Temporal lobe (tissue), 4 donors: ENCODE measurements at places on chromosomes 11 and 22. TPM values are rescaled to one million over a fixed set of nuclear protein-coding genes. Genes with fewer than 3 reads are reported as not detected.

PATE2 gene
- 0.25 TPM for total RNA-seq

ANKK1 gene
- total RNA-seq: not detected

KRTAP5-9 gene
- not detected for total RNA-seq

PLAAT2 gene
- total RNA-seq: 0.25 TPM

ANO3 gene
- total RNA-seq: 4.2 TPM

PLAAT5 gene
- total RNA-seq: 1.5 TPM

HNRNPUL2 gene
- total RNA-seq: 27.5 TPM

SEC14L2 gene
- total RNA-seq: 3.9 TPM

SLC37A2 gene
- total RNA-seq: 1.2 TPM

PRG2 gene
- not detected for total RNA-seq

SYCE3 gene
- not detected for total RNA-seq

UQCC3 gene
- 3.7 TPM for total RNA-seq

RTN4R gene
- total RNA-seq: 7.6 TPM
